ENCODE measurements at places on chromosomes 12 and 14.

- DNase-seq: no peak
These were observed 493.5 kb upstream of the RGS6 start for GRCh38 chr14:71438684-71439083.

GRCh38 chr12:55797068-55797467, 20.5 kb downstream of the SARNP start:
- DNase-seq: no peak

- DNase-seq: no peak
These were observed 177.9 kb upstream of the NUDT4 start for GRCh38 chr12:93199831-93200236.

- no peak for DNase-seq
These were observed at the start of gene TDRD9 for GRCh38 chr14:103928011-103928890. Gene TDRD9, plus strand, starts transcription at chr14:103928456. Its CDS starts 54 bp downstream, at chr14:103928510.

DNA sequence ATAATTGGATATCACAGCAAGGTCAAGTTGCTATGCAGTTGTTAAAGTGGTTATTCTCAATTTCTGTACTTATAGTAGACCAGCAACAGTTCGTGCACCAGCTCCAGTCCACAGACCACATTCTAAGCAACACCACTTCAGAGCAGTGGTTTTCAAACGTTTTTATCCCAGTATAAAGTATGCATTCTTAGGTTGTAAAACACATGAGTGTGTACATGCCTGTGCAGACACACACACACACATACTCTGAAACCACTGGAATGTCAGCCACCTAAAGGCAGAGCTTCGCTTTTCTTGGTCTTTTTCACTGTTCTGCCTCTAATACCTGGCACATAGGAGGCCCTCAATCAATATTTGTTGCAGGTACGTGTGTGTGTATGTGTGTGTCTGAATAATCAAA, 22.2 kb upstream of the C12orf71 start:
- no peak for DNase-seq

- DNase-seq: no peak
These were observed 1466.1 kb upstream of the SEL1L start for GRCh38 chr14:82999802-83000201.

GRCh38 chr14:57816568-57817284, 49.2 kb downstream of the SLC35F4 start:
- DNase-seq: no peak

- DNase-seq: no peak
These were observed 101.4 kb upstream of the FKBP4 start for GRCh38 chr12:2693244-2693860.
